ENCODE measurements at places on chromosomes 2 and 18.

DNA sequence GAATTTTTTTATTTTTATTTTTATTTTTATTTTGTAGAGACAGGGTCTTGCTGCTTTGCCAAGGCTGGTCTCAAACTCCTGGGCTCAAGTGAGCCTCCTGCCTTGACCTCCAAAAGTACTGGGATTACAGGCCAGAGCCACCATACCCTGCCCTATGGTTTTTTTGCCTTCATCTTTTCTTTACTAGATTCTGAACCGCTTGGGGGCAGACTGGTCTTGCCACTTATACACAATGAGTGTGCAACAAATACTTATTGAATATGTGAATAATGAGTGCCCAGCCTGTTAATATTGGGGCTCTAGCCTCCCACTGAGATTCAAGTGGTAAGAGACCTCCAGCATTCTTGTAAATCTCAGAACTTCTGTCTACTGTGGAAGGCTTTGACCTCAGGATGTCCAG is 3.9 kb downstream of the NCK2 start:
- no peak for DNase-seq

DNA sequence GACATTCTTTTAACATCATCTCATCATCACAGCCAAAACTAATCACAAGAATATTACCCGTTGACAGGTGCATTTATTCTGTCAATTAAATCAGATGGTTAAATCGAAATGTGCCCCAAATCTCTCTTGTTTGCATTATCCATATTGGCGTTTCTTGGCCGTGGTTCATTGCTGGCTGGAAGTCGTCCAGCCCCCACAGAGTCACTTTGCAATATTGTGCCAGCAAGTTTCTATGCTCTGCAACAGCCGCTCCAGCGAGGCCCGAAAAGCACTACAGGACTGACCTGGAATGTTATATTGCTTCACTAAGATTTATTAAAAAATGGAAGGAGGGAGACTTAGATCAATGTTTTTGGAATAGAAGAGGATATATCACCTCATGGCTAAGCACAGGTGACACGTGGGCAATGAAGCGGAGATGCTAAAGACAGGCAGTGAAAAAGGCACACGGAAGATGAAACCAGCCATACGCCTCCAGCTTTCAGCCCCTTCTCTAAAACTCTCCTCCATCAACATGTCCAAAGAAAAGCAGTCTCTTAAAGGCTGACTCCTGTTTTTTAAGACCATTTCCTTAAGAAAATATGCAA is 176.8 kb upstream of the VRK2 start:
- DNase-seq = no peak

DNA sequence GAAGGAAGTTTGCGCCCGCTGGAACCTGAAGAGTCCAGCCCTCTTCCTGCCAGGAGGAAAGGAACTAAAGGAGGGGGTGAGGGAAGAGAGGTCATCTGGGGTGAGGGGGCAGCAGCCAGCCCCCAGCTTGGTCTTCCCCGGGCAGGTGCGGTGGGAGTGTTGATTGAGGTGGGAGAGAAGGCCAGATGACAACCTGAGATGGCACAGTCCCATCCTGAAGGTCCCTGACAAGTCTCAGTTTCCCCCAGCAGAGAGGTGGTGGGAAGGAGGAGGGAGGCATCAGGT is 240.9 kb downstream of the HAUS1 start:
- DNase-seq = no peak

GRCh38 chr2:38692636-38693318 is 26.9 kb downstream of the GALM start:
- no peak for DNase-seq

DNA sequence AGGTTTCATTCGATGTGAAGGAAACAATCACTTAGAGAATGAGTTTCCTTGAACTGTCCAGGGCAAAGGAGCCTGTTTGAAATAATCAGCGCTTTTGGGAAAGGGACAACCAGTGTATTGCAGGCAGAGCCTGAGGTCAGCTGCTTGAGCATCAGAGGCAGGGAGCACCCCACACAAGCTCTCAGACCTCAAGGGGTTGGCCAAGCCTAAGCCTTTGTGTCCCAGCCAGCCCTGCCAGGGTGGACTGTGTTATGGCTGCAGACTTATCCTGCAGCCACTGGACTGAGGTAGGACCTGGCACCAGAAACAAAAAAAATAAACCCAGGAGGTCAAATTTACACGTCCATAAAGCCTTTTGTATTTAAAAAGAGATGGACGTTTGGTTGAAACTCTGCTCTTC is 228.3 kb downstream of the SEPTIN10 start:
- no peak for DNase-seq

- no peak for DNase-seq
Observed at GRCh38 chr2:167187049-167187727, 298.9 kb downstream of the XIRP2 start.

- no peak for DNase-seq
Observed at GRCh38 chr2:134324947-134325346, 71.1 kb downstream of the MGAT5 start.

DNA sequence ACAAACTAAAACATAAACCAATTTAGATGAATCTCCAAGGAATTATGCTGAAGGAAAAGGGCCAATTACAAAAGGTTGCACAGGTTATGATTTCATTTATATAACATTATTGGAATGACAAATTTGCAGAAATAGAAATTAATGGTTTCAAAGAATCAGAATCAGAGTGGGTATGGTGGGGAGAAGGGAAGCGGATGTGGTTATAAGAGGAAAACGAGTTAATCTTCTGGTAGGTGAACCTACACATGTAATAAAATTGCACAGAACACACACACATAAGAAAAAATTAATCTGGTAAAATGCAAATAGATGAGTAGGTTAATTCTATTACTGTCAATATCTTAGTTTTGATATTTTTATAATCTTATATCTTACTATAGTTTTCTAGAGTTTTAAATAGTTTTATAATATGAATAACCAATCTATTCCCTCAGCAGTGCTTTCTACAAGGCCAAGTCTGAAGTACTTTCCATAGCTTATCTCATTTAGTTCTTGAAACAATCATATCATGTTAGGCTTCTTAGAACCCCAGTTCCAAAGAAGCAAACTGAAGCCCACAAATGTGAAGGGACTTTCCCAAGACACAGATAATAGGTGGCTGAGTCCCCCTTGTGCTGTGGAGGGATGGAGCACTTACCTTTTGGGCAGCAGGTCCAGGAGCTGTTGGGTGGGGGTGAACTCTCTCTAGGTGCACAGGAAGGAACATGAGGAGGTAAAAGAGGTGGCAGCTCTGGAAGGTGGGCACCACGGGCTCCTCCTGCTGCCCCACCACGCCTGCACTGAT is 31.5 kb downstream of the ZNF519 start:
- no peak for DNase-seq

DNA sequence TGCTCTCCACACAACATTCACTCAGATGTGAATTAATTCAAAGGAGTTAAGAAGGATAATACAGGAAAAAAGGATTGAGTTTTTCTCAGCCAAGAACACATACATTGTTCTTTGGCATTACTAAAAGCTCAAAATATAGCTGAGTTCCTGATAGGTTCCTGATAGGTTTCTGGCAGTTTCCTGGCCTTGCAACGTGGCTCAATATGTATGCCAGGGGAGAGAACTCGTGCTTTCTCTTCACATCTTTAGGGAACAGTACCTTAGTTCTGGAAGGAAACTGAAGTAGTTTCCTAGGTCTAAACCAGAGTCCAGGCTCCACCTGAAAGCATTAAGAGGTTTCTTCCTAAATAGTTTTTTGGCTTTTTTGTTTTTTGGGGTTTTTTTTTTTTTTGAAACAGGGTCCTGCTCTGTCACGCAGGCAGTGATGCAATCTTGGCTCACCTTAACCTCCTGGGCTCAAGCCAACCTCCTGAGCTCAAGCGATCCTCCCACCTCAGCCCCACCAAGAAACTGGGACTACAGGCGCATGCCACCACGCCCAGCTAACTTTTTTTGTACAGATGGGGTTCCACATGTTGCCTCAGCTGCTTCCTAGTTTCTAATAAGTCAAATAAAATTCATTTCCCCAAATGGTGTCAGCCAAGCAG is 42.8 kb downstream of the ESCO1 start:
- DNase-seq = no peak

- DNase-seq = no peak
Observed at GRCh38 chr2:172375251-172375650, 52.1 kb upstream of the ITGA6 start.

- DNase-seq = no peak
Observed at GRCh38 chr2:8576525-8577167, 105.2 kb upstream of the ID2 start.

GRCh38 chr2:218863021-218863520 is 3.5 kb downstream of the WNT6 start:
- DNase-seq = no peak

DNA sequence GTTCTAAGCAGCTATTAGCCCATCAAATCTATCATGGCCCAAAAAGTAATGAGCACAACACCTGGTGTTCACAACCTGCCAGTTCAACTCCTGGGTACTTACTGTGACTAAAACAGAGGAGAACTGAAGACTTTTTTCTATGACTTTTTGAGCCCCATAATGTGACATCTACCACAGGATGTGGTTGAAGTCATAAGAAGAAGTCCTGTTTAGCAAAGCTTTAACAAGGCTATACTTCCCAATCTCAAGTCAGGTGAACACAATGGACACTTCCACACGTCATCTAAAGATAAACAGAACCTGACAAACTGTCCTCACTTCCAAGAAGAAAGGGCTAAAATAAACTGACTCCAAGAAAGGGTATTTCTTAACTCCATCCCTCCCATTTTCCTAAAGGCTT is 138.8 kb downstream of the ATAD2B start:
- no peak for DNase-seq

- DNase-seq = peak; percentile 96
Observed at GRCh38 chr2:22817197-22817596, 567.8 kb upstream of the KLHL29 start.

DNA sequence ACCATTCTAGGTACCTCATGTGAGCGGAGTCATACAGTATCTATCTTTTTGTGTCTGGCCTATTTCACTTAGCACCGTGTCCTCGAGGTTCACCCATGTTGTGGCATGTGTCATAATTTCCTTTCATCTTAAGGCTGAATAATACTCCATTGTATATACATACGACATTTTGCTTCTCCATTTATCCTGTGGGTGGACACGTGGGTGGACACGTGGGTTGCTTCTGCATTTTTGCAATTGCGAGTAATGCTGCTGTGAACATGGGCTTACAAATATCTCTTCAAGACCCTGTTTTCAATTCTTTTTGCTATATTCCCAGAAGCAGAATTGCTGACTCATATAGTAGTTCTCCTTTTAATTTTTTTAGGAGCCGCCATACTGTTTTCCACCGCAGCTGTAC is 243.6 kb upstream of the EPAS1 start:
- peak; percentile 9 for DNase-seq

DNA sequence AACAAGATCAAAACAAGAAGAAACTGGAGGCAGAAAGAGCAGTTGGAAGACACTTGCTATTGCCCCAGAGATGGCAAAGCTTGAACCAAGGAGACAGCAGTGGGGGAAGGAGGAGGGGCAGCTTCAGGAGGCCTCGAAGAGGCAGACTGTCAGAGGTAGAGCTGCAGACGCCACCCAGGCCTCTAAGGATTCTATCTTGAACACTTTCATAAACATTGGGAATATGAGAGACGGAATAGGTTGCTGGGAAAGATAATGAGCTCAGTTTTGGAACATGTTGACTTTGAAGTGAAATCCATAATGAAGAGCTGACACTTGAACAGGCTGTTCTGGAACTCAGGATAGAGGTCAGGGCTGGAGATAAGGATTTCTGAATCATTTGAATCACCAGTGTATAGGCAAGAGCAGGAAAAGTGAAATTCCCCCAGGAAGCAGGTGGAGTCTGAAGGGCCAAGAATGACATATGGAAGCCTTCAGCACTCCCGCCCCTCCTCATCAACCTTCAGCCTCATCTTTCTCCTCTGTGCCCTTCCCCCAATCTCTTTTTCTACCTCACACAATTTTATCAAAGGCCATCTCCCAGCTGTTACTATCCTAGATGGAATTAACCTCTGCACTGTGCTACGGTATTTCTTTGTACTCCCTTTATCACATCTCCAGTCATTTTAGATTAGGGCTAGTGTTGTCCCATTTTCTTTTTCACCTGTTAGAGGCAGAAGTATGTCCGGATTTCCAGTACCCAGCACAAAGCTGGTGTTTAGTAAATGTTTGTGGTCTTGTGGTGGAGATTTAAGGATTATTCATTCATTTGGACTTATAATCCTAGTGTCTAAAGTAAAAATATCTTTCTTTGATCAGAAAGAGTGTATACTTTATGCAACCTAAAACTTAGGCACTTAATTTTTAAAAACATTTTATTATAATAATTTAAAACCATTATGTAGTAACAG is 47.5 kb upstream of the RTN4 start:
- no peak for DNase-seq
